Fibroblast of skin of right quadriceps (primary cell): ENCODE measurements at places on chromosomes 11 and 22.

DNA sequence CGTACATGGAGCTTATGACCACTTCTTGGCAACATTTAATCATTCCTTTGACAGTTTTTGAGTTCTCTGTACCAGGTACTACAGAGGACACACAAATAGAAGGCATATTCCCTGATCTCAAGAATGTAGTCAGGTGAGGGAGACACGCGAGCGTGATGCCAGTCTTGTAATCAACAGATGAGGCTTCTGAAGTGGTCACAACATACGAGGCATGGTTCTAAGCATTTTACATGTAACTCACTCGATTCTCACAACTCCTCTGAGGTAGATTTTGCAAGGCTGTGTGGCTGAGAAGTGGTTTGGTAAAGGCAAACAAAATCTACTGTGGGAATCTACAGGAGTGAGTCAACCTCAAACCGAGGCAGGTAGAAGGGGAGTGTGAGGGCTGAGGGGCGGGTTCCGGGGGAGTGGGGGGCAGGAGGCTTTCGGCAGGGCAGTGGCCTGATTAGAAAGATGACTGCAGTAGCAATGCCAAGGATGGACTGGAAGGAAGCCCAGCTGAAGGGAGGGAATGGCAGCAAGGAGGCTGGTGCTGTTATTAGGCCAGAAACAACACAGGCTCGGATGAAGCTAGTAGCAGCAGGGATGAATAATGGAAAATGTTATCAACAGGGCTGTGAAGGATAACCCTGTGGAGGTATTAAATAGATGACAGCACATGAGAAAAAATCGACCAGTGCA, 63.8 kb downstream of the ST14 start:
- no peak for DNase-seq

GRCh38 chr11:32427935-32428664, 7.2 kb downstream of the WT1 start:
- no peak for DNase-seq

- peak; percentile 23 for DNase-seq
Measured at GRCh38 chr11:115910379-115910778, 406.2 kb upstream of the CADM1 start.

DNA sequence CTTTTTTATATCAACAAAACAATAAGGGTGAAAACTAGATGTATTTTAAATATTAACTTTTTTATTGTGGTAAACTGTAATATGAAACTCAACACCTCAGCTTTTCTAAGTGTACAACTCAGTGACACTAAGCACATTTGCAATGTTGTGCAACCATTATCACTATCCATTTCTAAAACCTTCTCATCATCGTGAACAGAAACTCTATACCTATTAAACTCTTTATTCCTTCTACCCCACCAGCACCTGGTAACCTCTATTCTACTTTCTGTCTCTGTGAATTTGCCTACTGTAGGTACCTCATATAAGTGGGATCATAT, 9.4 kb downstream of the HORMAD2 start:
- DNase-seq: no peak

DNA sequence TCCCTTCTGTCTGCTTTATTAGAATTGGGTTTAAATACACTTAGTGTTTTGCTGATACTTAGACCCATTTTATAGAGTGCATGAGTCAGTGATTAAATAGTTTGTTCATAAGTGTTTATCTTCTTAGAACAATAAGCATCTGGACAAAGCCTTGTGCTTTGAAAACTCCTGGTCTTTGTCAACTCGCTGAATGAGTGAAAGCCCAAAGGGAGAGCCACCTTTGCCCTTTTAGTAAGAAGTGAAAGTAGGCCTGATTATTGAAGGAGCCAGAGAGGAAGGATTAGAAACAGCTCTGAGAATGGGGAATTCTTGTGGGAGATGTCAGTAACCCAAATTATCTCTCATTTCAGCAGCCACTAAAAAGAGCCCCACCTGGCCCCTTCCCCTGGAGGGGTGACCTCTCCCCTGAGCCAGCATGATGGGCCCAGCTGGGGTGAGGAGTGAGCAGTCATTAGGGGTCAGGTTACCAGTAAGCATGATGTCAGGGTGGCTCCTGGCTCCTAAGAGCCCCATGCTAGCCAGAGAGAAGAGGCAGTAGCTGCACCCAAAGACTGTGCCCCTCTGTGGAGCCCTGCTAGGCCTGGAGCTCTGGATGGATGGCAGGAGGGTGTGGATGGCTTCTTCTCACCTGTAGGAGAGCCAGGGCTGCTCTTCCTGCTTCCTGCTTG, 125.1 kb upstream of the E2F8 start:
- DNase-seq: no peak

- DNase-seq: no peak
Measured at GRCh38 chr11:73053964-73054363, 88.2 kb downstream of the FCHSD2 start.

GRCh38 chr11:119157063-119157462, 8.2 kb downstream of the ABCG4 start:
- no peak for DNase-seq

GRCh38 chr11:59560290-59560701, 49.0 kb downstream of the OR4D9 start:
- DNase-seq: peak; percentile 75

DNA sequence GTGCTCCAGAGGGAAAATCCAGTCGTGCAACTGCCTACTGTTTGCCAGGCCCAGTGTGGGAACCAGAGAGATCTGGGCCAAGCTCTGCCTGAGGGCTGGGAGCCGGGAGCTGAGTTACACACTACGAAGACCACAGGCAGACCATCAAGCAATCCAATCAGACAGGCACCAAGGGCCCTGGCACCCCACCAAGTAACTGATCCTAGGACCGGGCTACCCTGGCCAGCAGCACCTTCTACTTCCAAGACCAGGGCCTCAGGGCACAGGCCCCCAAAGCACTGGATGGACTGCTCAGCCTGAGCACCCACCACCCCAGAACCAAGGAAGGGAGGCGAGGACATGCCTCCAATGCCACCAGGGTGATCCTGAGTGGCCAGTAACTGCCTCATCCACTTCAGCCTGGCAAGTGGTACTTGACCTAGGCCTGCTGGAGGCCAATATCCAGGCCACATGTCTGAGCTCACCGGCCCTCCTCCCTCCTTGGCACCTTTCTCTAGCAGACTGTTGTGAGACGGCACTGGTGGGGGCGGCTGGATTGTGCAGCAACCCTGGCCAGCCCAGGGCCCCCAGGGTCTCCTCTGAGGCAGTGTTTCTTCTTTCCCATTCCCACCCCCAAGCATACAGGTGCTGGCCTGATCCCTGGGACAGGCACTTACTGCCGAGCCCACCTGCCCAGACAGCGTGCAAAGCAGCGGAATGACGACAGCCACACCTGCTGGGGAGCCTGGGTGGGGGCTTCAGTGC, 20.7 kb upstream of the ARFGAP3 start:
- no peak for DNase-seq

DNA sequence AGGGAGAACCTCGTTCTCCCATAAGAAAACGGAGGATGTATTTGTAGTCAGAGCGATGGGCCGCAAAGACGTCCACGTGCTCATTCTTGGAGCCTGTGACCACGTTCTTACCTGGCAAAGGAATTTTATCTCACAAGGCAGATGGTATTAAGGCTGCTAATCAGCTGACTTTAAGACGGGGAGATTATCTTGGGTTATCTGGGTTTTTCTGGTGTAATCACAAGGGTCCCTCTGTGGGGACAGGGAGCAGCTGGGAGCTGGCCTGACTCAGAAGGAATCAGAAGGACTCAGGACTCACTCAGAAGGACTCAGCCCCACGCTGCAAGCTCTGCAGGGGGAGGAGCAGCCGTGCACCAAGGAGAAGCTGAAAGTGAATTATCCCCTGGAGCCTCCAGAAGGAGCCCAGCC, 7.5 kb upstream of the SIGIRR start:
- no peak for DNase-seq

GRCh38 chr11:104338186-104338585, 174.2 kb upstream of the PDGFD start:
- peak; percentile 3 for DNase-seq

GRCh38 chr22:23289851-23290724, 109.8 kb downstream of the BCR start:
- peak; percentile 41 for DNase-seq
